CD4-positive, alpha-beta T cell treated with Interleukin-1 beta for 1 hour (primary cell): ENCODE measurements at places on chromosomes 6 and 20.

GRCh38 chr6:53795340-53795701 lies 516 bp downstream of the LRRC1 start:
- no peak for DNase-seq

GRCh38 chr6:127748290-127748689 lies 152.6 kb downstream of the THEMIS start:
- DNase-seq = no peak

DNA sequence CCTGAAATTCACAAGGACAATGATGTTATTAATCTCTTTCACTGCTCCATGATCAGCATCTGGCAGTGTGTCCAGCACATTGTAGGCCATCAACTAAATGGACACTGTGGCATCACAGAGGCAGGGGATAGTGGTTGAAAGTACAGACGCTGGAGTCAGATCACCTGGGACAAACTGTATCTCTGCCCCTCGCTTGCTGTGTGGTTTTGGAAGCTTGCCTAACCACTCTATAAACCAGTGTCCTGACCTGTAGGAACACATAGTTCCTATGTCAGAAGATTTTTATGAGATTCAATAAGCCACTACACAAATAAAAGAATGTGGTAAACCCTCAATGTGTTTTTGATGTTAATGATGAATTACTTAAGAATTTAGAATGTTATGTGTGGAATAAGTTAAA lies 219.3 kb upstream of the RNF217 start:
- DNase-seq = no peak

DNA sequence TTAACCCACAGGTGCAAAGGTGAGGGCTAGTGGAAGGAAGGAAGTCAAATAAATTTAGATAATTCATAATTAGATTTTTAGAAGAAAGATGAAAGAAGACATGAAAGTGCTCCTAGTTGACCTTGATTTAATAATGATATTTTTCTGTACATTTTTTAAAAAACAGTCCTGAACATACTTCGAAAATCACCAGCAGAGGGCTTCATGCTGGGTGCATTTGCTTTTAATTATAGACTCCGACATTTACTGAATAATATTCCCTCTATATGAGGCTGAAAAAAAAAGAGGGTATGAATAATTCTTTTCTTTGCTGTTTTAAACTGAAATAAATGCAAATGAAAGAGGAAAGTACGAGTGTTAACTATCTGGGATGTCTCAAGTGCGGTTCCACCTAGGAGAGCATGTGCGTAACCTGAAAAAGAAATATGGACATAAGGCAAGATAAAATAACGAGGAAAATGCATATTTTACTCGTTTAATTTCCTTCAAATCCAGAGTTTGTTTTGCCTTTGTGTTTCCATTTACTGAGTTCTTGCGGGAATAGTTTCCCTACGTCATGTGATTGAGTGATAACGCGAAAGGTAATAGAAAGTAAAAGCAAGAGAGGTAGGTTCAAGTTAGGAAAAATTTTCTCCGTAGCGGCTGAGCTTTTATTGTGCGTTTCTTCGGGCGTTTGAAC lies 3.1 kb upstream of the TFAP2B start:
- no peak for DNase-seq

- no peak for DNase-seq
Measured at GRCh38 chr6:147603392-147604081, 95.0 kb downstream of the SAMD5 start.

DNA sequence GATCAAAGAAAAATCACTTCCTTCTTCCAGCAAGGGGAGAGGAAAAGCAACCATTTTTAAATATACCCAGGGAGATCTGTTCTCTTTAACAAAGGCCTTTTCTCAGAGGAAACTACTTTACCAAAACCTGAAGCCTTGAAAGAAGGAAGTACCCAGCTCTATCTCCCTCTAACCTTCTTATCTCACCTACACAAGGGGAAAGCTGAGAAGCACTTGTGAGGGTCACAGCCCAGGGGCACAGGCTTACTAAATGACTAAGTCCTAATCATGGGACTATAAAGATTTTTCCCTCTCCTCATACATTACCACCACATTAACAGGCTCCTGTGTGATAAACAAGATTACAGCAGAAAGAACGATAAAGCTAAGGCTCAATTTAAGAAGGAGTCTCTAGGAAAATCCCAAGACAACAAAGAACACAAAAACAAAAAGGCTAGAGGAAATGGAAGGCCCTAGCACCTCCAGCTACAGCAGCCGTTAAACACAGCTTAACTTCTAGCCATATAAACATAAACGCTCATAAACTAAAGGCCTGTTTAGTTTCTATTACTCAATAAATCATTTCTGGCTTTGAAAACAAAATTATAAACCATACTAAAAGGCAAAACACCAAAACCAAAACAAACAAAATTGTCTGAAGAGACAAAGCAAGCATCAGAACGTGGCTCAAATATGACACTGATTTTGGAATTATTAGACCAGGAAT lies 284.9 kb upstream of the ECI2 start:
- no peak for DNase-seq

DNA sequence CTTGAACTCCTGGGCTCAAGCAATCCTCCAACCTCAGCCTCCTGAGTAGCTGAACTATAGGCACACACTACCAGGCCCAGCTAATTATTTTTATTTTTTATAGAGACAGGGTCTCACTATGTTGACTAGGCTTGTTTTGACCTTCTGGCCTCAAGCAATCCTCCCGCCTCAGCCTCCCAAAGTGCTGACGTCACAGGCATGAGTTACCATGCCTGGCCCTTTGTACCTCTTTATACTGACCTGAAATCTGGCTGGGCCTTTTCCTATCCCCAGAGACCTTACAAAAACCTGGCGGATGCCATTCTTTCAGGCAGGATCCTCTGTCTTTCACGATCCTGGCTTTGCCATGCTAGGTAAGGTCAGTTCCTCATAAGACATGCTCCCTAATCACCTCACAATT lies 11.5 kb downstream of the WFDC3 start:
- no peak for DNase-seq

DNA sequence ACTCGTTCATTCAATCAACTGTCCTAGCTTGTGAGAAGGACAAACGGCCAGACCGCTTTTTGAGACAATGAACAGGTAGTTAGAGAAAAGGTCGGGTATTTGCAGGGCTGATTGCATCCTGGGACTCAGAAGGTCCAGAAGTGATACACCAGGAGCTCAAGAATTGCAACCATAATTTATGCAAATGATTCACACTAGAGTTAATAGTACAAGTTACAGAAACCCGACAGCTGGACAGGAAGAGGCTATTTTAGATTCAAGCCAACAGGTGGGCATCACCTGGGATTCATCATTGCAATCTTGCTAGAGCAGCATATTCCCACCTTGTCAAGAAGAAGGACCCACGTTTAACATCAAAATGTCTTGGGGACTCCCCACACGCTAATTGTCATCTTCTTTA lies 83.5 kb downstream of the TNFAIP3 start:
- no peak for DNase-seq

DNA sequence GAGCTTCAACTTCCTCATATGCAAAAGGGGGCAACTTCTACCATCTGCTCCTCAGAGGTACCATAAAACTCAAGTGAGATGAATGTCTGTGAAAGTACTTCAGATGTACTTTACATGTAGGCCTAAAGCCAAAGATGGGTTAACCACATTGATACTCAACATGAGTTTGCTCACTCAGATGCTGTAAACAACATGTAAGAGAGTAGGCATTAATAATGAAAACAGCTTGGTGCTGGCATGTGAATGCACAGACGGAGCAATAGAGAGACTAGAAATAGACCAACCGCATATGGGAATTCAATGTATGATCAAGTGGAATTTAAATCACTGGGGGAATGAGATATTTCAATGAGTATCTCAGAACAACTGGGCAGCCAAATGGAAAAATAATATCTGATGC lies 143.8 kb upstream of the CDYL start:
- no peak for DNase-seq

DNA sequence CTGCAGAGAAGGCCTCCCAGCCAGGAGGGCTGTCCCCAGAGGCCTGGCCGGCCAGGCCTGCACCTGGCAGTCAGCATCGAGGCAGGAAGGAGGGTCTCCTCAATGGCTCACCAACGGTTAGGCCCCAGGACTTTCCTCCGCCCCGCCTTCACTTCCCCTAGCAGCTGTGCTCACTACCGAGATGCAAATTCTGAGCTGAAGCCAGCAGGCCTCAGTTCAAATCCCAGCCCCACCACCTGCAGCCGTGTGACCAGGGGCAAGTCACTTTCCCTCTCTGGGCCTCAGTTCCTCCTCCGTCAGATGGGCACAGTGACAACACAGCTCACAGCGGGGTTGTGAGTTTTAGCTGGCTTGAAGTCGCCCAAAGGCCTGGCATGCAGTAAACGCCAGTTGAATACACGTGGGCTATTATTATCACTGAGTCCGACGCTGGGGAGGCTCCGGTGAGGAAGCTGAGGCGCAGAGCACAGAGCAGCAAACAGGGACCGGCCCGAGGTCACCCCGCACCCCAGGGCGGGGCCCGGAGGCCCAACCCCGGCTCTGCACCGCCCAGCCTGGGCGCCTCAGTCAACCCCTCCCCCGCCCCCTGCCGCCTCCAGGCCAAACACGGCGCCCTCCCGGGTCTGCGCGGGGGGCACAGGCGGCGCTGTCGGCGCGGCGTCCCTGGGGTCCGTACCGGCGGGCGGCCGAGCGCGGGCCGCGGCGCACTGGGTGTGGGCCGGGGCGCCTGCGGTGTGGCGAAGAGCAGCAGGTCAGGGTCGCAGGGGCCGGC lies 671 bp downstream of the E2F1 start:
- peak; percentile 43 for DNase-seq

GRCh38 chr6:150592377-150592995 lies 7.2 kb upstream of the PLEKHG1 start:
- no peak for DNase-seq

DNA sequence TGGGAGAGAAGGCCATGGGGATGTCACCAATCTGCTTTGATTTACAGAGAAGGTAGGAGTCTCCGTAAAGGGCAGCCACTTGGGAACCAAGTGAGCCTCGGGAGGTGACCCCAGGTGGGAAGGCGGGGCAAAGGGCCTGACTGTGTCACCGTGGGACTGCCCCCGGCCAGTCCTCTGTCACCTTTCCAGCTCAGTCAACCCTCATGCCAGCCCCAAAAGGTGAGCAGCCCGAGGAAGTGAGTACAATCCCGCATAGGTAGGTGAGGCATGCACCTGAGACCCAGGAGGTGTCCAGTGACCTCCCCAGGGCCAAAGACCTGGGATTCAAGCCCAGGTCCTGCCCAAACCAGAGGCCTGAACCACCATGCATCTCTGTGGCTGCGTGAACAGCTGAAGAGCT lies 36.2 kb downstream of the BMP7 start:
- DNase-seq = no peak
